ENCODE measurements at places on chromosomes 3 and 15. TPM values are rescaled to one million over a fixed set of nuclear protein-coding genes. Genes with fewer than 3 reads are reported as not detected.

DNA sequence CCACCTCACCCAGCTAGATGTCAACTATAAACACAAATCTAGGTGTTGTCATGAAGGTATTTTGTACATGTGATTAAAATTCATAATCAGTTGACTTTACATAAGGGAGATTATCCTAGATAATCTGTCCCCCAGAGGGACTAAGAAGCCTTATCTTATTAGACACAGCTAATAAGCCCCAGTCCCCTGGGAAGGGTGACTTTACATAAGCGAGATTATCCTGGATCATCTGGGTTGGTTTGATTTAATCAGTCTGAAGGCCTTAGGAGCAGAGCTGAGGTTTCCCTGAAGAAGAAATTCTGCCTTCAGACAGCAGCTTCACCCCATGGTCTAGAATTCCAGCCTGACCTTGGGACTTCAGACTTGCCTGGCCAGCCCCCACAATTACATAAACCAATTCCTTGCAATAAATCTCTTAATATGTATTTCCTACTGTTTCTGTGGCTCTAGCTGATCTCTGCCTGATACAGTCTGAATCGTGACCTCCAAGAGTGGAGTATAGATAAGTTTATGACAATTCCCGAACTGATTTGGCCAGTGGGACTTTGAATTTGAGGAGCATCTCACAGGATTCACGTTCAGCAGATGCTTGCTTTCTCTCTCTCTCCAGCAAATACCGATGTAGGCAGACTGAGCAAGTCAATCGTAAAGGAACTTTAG is 66.5 kb downstream of the MRPL46 start:
- DNase-seq = no peak

DNA sequence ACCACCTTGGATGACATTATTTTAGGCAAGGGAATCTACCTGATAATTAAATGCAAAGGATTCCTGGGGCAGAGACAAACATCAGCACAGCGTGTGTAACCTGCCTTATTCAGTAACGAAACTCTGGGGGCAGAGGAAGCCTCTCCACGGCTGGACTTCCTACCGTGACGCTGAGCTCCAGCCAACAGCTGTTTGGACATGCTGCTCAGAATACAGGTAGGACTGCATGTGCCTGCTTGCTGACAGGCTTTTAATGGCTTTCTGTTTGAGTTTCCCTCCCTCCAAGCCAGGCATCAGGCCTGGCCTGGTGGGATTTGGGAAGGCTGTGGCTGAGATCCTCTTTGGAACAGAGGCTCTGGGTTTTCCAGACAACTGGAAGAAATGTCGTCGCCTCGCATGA is 150.6 kb downstream of the ADAMTS17 start:
- DNase-seq = no peak

- DNase-seq = no peak
These were observed 54.3 kb upstream of the SEC61A1 start for GRCh38 chr3:127997961-127998360.

DNA sequence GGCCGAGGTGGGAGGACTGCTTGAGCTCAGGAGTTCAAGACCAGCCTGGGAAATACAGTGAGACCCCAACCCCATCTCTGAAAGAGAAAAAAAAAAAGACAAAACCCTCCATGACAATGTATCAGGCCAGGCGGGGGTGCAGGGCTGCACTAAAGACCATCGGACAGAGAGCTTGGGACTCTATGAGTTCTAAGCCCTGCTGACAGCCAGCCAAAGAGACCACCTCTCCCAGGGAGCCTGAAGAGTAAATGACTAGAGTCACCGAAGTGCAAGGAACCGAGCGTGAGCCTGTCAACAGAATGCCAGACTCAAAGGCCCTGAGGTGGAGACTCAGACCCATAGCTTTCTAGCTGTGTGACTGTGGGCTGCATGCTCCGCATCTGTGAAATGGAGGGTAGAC is 12.5 kb downstream of the POC1A start:
- no peak for DNase-seq

DNA sequence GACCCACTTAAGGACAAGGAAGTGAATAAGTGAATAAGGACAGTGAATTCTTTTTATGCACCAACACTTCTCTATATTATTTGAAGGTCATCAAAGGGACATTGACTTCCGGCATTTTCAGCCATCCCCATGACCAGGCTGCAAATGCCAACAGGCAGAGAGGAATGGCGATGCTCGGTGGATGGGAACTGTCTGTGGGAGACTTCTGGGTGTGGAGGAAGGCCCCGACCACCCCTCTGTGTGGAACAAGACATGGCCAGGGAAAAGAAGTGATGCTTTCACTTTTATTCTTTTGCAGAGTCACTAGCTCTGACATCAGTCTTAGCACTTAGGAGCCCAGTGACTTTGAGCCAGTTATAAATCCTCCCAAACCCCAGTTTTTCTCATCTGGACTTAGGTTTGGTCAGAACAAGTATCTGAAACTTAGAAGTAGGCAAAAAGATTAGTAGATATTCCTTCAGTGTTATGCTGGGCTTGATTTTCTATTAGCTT is 84.5 kb downstream of the KBTBD8 start:
- DNase-seq = no peak

DNA sequence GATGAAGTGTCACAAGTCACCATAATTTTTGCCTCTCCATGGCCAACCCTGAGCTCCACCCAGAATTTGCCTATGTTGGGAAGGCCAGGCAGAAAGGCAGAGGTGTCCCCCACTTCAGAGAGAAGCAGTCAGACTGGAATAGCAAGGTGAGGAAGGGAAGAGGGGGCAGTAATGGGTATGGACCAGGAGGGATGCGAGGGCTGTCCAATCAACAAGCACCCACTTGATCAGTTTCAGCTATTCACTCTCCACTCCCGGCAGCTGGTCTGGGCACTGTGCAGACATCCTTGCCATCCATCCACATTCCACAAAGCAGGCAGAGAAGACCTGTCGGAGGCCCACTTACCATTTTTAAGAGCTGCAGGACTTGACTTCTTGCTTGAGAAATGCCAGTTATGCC is 43.5 kb upstream of the CTNNB1 start:
- no peak for DNase-seq

DNA sequence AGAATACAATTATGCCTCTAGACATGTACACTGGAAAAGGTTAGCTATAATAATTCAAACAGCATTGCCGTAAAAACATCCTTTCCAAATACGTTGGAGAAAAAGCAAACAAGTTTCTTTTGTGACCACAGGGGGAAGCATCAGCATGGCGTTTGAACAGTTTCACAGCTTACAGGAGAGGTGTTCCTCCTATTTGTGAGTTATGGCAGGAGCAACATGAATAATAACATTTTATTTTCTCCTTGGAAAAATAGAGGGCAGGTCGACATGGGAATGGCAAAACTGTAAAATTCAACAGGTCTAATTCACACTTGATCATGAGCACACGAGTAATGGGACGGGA is 39.7 kb upstream of the GADL1 start:
- DNase-seq = peak; percentile 18

GRCh38 chr3:108566599-108566998 is 22.6 kb downstream of the CIP2A start:
- DNase-seq = no peak

DNA sequence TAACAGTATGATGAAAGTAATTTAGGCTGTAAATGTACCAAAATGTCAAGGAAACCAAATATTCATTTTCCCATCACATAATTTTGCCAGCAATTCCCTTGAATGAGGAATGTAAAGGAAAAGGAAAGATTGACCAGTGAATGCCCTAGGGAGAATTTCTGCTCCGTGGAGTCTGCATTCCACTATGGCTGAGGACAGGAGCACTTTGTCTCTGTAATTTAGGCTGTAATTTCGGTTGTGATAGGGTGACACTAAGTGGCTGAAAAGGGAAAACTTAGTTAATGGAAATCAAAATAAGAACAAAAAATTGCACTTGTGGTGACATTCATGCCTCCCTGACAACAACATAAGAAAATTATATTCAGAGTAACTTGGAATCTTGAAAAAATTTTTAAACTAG is 8.3 kb upstream of the TMEM207 start:
- DNase-seq = no peak

- no peak for DNase-seq
These were observed 15.3 kb downstream of the SPCS1 start for GRCh38 chr3:52721002-52721729.

GRCh38 chr3:5560199-5560598 is 372.7 kb downstream of the EDEM1 start:
- DNase-seq = no peak

GRCh38 chr3:84318273-84318809 is 640.4 kb upstream of the CADM2 start:
- DNase-seq = no peak

DNA sequence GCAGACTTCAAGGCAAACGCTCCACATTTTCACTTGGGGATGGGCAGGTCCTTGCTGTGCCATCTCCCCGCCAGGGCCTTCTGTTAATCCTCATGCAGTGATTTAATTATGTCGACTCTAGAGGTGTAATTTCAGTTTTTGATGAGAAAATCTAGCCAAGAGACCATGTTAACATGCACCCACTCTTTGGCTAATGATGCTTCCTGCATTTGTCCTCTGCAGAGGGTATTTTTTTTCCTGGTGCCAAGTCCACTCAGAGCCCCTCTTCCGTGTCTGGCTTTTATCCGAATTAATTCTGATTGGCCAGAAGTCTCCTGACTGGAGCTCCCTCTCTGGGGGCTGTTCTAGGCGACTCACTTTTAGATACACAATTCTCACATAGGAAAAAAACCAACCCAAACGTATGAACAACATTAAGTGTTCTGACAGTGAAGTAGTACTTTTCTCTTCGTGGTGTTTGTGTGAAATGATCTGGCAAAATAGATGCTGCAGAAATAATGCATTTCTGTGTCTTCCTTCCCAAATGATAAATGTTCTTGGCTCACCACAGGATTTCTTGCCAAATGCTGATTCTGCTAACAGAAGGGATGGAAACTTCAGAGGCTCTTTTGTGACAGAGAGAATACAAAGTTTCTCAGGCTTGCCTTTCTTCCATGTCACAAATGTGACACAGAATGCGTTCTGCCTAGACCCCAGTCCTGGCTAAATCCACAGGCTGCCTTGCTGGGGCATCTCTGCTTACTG is 190.0 kb downstream of the CACNA2D3 start:
- no peak for DNase-seq

- no peak for DNase-seq
These were observed 7.5 kb downstream of the CMSS1 start for GRCh38 chr3:99825004-99825640.

- no peak for DNase-seq
These were observed 27.5 kb downstream of the RARB start for GRCh38 chr3:25455441-25456132.

DNA sequence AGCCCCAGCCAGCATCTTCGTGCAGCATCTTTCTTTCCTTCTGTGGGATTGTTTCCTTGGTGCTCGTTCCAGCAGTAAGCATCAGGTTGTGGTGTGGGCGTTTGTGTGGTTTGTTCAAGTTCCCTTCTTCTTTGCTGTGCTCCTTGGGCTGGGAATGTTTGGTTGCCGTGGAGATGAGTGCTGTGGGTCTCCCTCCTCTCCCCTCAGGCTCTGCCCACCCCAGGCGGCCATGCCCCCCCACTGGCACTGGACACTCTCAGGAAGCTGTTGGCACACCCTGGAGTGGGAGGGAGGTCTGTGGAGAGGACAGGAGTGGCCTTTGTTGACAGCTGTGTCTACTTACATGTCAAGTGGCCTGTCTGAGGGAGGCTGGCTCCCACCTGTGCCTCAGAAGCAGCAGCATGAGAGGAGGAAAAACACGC is 46.5 kb upstream of the SACM1L start:
- DNase-seq = no peak

- DNase-seq = no peak
These were observed 74.0 kb downstream of the SRGAP3 start for GRCh38 chr3:9175421-9175820.

DNA sequence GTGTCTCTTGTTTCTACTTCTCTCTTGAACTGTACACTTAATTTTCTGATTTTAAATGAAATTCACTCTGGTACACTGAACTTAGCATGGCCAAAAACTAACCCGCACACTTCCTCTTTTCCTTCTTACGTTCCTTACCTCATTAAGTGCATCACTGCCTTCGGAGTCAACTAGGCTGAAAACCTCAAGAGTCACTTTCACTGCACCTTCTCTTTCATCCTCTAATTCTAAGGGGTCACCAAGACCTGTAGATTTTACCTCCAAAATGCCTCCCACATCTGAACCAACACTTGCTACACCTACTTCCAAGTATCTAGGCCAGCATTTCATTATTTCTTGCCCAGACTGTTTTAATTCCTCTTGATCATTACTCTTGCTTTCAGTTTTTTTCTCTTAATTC is 6.6 kb downstream of the CBLB start:
- DNase-seq = no peak

DNA sequence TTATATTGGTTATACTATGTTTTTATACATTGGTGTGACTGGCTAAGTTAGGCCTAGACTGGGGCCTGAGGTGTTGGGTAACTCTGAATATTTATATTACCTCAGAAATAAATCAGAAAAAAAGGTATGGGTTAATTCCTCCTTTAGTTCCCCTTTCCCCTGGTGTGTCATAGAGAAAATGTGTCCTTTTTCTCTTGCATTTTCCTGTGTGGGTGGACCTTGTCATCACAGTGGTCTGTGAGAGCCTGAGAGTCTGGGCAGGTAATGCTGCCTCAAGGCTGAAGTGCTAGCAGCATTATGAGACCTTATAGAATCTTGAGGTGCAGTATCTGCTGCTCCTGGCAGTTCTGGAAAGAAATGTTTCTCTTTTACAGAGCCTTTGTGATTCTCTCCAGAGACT is 69.7 kb downstream of the PCOLCE2 start:
- no peak for DNase-seq

GRCh38 chr3:193344486-193344885 is 34.1 kb downstream of the ATP13A5 start:
- no peak for DNase-seq

DNA sequence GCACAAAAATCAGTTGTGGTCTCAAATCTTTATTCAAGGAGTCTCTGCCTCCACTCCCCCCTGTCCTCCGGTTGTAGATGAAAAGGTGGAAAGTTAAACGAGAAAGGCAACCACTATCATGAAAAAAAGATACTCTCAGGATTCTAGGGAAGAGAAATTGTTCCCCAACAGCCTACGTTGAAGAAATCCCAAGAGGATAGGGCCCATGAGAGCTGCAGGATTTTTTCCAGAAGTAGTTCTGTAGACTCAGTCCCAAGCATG is 14.3 kb downstream of the ZIC1 start:
- no peak for DNase-seq

GRCh38 chr3:120177151-120177550 is 82.9 kb upstream of the GSK3B start:
- DNase-seq = peak; percentile 50

- DNase-seq = no peak
These were observed 155.6 kb upstream of the GOLIM4 start for GRCh38 chr3:168251371-168251770.

FAM43A gene
- 8.1 TPM for polyA plus RNA-seq

SEC22A gene
- 39.0 TPM for polyA plus RNA-seq

NEO1 gene
- polyA plus RNA-seq = 3.5 TPM

KLHL40 gene
- polyA plus RNA-seq = not detected

SPTBN5 gene
- 0.30 TPM for polyA plus RNA-seq

INSYN1 gene
- 0.29 TPM for polyA plus RNA-seq

ARHGEF26 gene
- polyA plus RNA-seq = 0.98 TPM

CEP19 gene
- 2.0 TPM for polyA plus RNA-seq

MRPS11 gene
- 55.6 TPM for polyA plus RNA-seq

SERINC4 gene
- not detected for polyA plus RNA-seq

SHC4 gene
- 5.1 TPM for polyA plus RNA-seq
